Common myeloid progenitor, CD34-positive (primary cell): ENCODE measurements at places on chromosomes 3 and 15.

DNA sequence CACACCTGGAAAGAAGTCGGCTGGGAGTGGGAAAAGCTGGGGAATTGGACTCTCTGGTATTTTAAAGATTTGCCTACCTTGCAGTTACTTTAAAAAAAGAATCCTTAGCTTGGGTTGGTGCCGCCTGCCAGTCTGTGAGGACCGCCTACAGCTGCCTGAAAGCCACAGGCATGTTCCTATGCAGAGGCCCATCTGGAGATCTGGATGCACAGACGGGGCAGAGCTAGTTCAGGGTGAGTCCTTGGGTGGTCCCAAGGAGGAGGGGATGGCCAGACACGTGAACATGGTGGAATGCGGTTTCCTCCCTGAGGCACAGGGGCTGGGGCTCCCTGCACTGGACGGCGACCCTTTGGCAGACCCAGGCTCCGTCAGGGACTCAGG is 113.2 kb upstream of the IQSEC1 start:
- DNase-seq: no peak

DNA sequence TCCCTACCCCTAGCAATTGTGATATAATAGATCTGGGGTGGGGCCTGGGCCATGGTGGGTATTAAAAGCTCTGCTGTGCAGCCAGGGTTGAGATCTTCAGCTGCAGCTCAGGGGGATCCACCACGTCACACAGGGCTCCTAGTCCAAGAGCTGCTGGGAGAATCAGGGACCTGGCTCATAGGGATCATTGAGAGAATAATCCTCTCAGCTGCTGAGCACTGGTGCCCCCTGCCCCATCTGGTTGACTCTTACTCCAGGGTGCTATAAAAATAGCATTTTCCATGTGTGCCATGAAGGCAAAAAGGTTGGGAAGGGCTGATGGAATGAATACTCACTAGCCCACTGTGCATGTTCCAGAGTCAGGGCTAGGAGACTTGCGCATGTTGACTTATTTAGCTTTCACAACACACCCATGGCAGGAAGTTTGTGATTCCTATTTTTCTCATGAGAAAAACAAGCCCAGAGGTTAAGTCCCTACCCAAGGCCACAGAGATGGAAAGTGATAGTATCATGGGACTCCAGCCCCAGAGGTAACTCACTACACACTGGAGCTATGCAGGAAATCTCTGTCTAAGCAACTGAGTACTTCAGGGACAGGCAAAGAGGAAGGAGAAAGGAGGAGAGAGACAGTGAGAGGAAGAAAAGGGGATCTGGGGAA is 94.6 kb upstream of the HERC1 start:
- no peak for DNase-seq

GRCh38 chr15:40296561-40297230 is 11.0 kb downstream of the PLCB2 start:
- DNase-seq: no peak

GRCh38 chr3:88369767-88370166 is 220.0 kb downstream of the C3orf38 start:
- no peak for DNase-seq

- no peak for DNase-seq
Measured at GRCh38 chr3:157872902-157873301, 233.3 kb downstream of the SHOX2 start.

DNA sequence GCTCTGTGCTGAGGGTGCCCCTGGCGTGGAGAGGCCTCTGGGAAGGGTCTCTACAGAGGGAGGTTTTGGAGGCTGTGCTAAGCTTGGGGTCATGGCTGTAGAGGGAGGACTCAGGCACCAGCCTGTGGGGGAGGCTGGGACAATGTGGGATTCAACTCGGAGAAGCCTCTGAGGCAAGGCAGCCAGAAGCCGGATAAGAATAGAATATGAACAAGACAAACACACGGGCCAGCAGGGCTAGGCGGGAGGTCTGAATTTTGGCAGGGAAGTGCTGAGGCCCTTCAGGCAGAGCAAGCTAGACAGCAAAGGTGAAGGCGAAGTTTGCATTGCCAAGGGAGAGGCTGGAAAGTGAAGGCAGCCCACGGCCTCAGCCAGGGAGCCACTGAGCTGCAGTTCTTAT is 612.1 kb upstream of the NR2F2 start:
- no peak for DNase-seq

DNA sequence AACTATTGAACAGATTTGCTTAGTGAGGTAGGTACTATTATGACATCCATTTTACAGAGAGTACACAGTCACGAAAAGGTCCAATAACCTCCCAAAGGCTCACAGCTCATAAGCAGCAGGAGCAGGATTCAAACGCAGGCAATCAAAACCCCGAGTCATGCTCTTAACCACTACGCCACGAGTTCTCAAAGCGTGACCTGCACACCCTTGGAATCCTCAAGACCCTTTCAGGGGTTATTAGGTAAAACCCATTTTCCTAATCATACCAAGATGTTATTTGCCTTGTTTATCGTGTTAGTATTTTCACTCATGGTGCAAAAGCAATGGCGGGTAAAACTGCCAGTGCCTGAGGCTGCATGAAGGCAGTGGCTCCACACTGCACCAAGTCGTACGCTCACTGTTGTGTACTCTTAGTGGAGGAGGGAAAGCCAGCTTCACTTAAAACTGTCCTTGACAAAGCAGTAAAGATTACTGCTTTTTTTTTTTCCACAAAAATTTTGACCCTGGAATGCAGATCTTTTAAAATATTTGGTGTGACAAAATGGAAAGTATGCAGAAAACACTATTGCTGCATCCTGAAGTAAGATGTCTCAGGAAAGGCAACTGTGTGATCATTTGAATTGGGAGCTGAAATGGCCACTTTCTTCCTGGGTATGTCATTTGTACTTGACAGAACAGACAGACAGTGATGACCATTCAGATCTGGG is 96.1 kb downstream of the IGF2BP2 start:
- DNase-seq: no peak

DNA sequence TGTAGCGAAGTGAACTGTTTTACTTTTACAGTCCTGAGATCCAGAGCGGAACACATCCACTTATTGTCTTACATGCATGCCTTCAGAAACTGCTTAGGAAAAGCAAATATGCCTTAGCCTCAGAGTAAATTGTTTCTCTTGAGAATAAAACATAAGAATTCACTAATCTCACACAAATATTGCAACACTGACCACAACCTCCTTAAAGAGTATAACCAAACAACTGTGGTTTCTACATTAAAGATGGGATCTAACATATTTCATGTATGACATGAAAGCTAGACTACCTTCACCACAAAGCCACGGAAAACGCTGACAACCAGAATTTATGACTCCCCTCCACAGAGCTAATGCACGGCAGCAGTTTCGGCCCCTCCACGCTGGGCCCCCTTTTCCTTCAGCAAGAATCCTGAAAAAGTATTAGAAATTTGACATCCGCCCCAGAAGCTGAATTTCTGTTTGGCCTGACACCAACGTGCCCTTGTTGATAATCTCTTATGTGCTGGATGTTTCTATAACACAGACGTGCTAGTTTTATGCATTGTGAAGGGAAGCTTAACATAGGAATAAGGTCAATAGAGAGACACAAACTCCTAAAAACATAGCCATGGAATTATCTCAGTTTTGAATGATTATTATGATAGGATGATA is 84.6 kb downstream of the GREM1 start:
- DNase-seq: peak; percentile 93

DNA sequence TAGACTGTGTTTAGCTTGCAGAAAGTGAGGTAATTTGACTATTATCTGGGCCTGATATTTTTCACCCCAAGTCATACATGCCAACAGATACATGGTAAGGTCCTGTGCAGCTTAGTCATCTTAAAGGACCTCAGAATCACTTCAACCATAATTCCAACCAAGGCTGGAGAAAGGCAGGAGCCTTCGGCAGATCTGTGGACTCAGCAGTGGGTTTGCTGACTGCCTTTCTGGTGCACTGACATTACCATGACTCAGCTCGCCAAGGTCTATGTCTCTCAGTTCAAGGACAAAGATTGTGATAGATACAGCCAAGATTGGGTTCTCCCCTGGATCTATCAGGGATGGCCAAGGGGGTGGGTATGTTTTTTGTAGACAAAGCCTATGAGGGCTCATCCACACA is 32.7 kb downstream of the LYZL4 start:
- DNase-seq: no peak

- DNase-seq: no peak
Measured at GRCh38 chr15:40323953-40324937, 753 bp downstream of the INAFM2 start.
